Tibial artery (tissue), 4 donors: ENCODE measurements at places on chromosomes 6 and 20.
A peak's percentile ranks its signal among the peaks of the same experiment; 100 is the strongest.

DNA sequence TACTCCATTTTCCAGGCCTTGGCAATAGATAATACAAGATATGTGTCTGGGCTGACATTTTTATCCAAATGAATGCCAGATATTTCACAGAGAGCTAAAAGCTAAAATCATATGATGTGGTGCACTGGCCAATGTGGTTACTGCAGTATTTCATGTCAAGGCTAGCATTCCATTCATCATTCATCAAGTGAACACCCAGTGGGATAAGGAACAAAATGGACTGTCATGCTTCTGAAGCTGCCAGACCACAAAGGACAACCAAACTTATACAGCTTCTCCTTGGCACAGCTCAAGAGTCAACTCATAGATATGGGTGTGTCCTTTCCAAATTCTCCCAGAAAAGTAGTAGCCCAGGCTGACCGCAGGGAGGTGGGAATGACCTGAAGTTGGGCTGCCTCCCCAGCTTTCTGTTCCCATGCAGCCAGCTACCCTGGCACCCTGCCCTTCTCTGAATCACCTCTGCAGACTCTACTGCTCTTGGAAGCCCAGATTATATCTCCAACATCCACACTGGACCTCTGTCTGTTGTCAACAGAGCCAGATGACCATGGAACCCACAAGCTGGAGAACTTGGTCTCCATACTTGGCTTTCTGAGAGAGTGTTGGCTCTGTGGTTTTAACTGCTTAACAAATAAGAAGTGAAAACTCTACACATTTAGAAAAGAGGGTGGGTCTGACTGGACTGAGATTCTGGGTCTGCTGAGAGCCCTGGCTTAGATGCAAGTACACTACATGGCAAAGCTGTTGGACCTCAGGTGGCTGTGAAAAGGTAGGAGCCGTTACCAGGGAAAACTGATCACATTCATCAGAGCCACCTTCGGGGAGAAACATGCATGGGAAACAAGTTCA is 122.8 kb downstream of the ALDH8A1 start:
- peak; percentile 93 for DNase-seq

DNA sequence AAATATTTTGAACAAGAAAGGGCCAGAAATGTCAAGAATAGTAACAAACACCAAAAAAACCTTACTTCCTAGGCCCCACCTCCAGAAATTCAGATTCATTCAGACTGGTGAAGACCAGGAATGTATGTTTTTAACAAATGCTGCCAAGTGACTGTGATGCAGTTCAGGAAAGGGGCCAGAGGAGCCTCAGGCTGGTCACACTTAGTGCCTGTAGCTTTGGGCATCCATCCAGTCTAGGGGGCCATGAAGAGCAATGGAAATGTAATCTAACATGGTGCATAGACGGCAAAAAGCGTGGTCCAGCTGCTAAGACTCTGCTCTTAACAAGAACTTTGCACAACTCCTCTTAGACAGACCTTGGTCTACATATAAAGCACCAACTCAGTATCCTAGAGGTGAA is 7.1 kb downstream of the GJA1 start:
- DNase-seq: no peak

GRCh38 chr20:36793294-36794115 is 19.9 kb upstream of the DSN1 start:
- no peak for DNase-seq

DNA sequence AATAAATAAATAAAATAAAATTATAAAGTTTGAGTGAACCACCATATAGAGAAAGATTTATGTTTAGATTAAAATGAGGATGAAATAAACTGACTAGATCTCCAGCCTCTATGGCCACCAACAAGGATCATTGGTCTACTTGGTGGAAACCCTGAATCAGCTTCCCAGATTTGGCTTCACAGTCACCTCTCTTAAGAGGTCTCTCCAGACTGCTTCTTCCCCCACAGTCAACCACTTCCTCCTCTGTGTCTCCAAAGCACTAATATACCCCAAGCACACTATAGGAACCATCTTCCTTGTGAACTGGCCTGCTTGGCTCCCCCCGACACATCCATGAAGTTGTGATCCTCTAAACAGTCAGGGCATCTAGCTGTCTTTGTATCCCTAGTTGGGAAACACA is 529.6 kb upstream of the RNF217 start:
- no peak for DNase-seq

GRCh38 chr6:143009851-143010250 is 50.8 kb upstream of the AIG1 start:
- DNase-seq: no peak

GRCh38 chr20:21682521-21682954 is 22.9 kb upstream of the PAX1 start:
- DNase-seq: no peak

GRCh38 chr20:33645072-33645358 is 17.1 kb upstream of the C20orf144 start:
- DNase-seq: no peak

DNA sequence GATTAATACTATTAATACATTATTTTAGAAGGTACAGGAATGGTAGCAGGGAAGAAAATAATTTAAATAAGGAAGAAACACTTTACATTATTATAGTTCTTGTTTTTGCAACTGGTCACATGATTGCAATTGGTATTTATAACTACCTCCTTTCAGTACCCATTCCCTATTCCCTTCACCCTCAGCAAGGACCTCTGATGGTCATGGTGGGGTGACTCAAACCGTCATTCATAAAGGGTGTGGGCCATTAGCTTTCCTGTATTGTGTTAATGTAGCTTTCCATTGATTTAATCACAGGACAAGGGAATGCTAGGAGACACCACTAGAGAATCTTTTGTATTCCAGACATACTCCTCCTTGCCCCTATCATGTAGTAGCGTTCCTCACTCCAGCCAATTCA is 47.2 kb upstream of the TMEM244 start:
- no peak for DNase-seq

GRCh38 chr6:46331461-46331860 is 159.8 kb downstream of the RCAN2 start:
- no peak for DNase-seq

GRCh38 chr6:164072240-164072666 is 657.7 kb downstream of the QKI start:
- DNase-seq: no peak

DNA sequence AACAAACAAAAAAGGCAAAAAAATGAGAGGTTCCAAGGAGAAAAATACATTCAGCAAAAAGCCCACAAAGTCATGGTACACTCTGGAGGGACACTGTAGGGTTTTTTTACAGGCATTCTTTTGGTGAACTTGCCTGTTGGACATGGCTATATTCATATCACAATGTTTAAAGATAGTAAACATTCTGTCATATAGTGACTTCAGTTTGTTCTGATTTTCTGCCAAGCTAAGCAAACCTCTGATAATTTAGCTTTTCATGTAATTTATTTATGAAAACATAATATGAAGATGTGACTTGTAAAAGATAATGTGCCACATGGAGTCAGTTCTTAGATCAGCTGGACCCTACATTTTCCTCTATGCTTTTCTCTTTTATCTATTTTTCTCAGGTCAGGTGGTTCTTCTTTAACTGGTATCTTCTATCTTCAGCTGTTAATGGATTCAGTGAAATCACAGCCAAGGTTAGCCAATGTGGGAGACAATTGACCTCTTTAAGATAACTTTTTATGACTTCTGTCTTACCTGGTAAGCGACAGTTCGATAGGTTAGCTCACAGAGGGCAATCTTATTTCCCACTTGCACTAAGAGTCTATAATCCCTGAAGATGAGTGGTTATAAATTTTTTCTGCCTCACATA is 87.9 kb downstream of the ADGRB3 start:
- no peak for DNase-seq

DNA sequence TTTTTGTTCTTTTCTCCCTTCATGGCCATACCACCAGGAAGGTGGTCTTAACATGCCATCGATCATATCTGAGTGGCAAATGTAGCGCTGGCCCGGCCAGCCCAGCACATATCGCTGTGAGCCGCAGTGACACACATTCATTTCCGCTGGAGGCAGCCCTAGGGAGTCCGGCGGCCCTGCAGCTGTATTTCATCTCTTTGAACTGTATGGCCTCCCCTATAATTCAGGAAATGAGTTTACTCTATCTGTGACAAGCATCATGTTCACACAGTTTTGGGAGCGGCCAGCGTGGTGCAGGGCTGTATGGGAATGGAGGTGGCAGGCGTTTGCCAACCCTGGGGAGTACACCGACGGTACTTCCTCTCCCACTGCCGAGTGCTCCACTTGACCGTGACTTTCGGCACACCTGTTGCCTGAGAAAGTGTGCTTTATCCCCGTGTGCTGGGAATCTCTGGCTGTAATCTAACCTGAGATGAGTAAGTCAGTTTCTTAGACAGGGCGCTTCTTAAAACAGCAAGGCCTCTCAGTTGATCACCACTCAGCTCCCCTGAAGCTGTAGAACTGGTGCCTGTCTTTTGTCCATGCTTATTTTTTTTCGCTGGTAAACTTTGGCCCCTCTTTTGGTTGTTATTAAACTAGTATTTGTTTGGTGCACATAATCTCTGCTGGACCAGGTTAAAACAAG is 257.1 kb upstream of the TAB2 start:
- no peak for DNase-seq

DNA sequence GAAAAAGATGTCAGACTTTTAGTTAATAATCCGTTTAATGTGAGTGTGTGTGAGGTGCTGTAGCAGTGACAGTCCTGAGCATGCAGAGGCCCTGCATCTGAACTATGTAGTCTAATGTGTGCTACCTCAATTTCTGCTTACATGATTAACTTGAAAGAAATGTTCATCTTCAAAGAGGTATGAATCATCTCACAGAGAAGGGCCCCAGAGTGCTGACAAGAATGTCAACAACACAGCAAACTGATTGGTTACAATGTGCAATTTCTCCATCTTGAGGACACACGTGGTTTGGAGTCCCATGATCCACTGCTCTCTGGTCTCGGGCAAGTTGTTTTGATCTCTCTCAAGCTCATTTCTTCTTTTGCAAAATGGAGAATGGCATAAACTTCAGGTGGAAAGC is 61.7 kb upstream of the EMILIN3 start:
- no peak for DNase-seq

DNA sequence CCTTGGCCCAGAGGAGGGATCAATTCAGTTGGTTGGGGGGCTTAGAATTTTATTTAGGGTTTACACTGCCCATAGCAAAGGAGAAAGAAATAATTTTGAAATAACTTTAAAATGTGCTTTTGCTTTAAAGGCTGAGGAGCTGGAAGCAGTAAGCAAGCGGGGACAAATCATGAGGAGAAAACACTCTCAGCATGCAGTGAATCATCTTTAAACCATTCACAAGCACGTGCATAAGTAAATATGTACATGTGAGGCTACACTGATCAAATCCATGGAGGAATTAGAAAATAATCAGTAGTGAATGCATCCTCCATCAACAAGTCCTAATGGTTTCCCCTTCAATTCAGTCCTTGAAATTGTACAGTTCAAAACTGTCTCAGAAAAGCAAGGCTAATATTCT is 181.0 kb downstream of the MTFR2 start:
- DNase-seq: no peak

DNA sequence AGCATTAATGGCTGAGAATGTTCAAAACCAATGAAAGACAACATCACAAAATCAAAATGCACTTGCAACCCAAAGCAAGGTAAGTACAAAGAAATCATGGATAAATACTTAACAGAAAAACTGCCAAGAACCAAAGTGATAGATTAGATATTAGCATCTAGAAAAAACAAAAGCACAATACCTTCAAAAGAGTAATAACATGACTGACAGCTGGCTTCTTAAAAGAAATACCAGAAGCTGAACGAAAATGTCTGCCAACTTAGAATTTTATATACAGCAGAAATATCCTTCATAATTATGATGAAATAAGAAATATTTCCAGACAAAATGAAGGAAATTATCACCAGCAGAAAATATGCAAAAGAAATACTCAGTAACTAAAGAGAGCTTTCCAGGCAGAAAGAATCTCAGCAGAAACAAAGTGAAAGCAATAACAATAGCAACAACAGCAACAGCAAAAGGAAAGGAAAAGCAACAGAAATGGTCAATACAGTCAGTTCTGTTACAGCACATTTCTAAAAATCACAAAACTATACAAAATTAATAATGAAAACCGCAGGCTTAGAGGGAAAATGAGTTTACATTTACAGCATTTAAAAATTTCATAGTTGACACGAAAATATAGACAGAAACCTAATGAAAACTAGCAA is 121.5 kb upstream of the MAN1A1 start:
- no peak for DNase-seq

DNA sequence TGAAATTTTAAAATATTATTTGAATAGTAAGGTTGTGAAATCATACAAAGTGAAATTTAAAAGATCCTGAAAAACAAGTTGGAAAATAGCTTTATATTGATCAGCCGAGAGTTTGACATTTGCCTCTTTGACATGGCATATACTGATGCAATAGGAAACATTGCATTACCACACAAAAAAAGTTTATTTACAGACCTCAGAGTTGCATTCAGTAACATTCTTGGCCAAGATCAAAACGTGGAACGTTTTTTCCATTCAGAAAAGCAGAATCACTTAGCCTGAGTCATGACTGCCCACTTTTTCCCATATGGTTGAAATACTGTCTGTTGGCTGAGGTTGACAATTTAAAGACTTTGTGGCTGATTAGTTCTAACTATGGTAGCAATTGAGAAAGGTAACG is 55.1 kb upstream of the BACH2 start:
- DNase-seq: no peak
